ENCODE measurements at places on chromosomes 6 and 20.

DNA sequence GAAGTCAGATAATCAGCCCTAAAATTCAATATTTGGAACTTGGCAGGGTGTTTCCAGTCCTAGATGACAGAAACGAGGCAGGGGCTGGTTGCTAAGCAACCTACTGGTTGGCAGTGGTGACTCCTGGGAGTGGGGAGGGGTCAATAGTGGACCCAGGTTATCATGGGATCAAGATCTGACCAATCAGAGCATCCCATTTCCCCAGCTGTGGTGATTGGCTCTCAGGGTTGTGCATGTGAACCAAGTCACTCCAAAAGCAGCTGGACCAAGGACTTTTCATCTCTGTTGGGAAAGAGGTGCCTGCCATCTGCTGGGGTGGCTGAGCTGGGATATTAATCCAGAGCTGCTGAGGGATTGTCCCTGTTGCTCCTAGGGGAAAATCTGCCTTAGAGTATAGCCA, 253.4 kb downstream of the PREX1 start:
- DNase-seq: peak; percentile 48

DNA sequence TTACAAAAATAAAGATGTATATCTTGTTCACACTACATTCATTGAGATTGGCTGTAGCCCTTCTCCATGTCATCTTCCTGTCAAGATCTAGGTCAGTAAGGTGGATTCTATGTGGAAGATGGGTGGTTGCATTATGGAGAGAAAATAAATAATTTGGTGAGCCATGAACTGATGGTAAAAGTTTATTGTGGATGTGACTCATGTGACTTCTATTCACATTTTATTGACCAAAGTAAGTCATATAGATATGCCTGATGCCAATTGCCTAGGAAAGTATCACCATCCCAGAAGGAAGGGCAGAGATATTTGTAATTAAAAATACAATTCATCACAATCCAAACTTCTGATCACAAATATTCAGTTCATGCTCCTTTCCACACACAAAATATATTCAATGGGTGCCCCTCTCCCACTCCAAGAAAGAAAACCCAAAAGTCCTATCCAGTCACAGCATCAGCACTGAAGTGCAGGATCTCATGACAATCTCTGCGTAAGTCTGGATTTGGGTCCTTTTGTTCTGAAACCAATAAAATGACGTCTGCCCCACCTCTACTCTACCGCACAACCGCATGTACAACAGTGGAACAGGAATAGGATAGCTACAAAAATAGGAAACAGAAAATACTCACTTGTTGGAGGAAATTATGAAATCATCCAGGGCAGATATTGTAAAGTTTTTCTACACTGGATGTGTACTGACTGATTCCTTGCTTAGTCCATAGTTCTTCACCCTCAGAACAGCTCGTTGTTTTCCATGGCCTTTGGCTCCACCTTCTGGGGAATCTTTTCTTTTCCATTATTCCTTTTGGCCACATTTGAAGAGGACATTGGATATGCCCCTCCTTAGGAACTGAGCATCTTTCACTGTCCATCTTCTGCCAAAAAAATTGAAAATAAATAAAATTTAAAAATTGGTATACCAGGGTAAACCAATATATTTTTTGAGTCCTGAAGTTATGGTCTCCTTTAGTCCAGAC, 16.1 kb upstream of the SLC17A3 start:
- DNase-seq: peak; percentile 67

DNA sequence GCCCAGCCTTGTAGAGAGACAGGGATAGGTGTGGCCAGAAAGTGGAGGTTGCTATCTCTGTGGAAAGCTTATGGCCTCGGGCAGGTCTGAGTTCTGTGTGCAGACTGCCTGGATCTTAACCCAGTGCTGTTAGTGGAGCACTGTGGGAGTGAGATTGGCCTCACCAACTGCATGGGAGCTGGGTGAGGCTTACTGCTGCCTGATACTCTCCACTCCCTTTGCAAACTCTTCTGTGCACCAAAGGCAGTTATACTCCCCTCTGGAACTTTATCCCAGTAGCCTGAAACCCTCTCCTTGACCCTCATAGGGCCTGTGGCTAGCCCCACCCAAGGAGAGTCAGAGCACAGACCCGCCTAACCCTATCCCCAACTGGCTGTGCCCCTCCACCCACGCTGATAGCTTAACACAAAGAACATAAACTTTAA, 41.4 kb upstream of the PKIB start:
- DNase-seq: no peak

DNA sequence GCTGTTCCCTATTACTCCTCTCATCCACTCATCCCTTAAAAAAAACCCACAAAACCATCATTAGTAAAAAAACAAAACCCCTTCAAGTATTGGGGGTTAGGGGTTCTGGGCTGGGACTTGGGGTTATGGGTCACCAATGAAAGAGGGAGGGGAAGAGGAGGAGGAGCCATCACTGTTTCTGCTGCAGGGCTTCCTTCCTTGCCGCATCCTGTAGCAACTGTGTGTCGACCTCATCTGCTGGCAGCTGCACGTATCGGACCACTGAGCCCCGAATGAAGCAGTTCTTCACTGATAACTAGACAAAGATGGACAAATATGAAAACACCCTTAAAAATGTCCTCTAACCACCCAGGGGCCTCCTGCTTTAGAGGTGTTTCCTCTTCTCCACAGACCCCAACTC, 2.0 kb upstream of the VARS1 start:
- no peak for DNase-seq

Data from M059J (cell line).